ENCODE measurements at places on chromosomes 7 and 10.

GRCh38 chr10:131490991-131491594 is 179.6 kb upstream of the TCERG1L start:
- DNase-seq, result no peak

DNA sequence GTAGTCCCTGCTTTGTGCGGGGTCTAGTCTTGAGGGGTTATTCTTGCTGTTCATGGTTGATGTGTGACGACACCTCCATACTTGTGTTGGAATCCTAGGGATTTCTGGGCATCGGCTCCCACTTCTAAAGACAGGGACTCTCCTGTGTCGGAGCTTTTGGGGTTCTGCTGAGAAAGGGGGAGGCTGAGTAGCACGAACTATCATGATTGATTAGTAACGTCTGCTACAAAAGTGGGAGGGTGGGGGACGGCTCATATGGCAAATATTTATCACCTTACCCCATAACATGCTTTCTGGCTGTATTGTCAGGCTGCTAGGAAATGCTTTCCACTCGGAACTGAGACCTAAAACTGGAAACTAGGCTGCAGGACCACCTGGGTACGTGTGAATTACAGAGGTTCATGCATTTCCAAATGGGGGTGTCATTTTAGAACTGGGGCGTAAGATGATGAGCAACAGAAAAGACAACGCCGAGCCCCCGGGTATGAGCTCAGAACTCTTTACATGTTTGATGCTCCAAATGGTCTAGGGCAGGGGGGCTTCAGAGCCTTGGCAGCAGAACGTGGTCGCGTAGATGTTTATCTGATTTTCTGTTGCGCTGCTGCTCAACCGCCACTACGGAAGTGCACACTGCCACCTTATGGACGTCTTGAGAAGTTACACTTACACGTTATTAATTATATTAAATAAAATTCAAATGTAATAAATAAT is 15.1 kb upstream of the NME8 start:
- peak; percentile 67 for DNase-seq

GRCh38 chr7:87599336-87599735 is 1.3 kb downstream of the ABCB1 start:
- peak; percentile 17 for DNase-seq

DNA sequence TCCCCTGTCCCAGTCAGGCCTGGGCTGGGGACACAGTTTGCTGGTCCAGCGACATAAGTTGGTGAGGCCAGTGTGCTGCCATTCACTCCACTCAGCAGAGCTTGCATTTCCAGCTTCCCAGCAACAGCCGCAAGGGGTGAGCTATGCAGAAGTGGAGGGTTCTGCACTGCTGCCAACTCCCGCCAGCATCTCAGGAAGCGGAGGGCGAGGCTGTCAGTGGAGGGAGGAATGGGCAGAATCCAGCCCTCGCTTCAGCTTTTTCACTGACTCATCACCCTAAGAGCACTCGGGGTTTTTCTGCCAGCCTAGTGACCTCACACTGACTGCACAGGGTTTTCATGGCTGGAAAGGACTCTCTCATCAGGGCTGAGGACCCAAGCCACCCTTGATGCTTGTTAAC is 625.1 kb upstream of the MKI67 start:
- DNase-seq, result peak; percentile 35

- no peak for DNase-seq
These were observed 48.3 kb upstream of the CDC14C start for GRCh38 chr7:48876087-48876486.

- no peak for DNase-seq
These were observed 16.7 kb upstream of the GAD2 start for GRCh38 chr10:26199841-26200240.

DNA sequence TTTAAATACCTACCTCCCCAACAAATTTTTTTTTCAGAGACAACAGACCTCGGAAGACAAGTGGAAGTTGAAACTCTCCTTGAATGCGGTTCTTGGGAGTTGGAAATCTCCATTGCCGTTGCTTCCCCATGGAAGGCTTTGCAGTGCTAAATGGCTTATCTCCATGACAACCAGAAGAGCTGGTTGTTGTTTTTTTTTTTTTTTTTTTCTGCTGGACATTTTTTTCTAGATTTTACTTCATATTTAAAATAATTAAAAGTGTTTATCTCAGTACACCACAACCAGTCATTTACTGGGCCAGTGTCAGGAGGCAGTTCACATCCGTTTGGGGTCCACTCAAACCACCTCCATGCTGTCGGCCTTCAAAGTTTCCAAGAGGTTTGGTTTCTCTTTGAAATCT is 348.5 kb upstream of the PRKCQ start:
- no peak for DNase-seq

- no peak for DNase-seq
These were observed 196.5 kb downstream of the PHF14 start for GRCh38 chr7:11170175-11170574.

DNA sequence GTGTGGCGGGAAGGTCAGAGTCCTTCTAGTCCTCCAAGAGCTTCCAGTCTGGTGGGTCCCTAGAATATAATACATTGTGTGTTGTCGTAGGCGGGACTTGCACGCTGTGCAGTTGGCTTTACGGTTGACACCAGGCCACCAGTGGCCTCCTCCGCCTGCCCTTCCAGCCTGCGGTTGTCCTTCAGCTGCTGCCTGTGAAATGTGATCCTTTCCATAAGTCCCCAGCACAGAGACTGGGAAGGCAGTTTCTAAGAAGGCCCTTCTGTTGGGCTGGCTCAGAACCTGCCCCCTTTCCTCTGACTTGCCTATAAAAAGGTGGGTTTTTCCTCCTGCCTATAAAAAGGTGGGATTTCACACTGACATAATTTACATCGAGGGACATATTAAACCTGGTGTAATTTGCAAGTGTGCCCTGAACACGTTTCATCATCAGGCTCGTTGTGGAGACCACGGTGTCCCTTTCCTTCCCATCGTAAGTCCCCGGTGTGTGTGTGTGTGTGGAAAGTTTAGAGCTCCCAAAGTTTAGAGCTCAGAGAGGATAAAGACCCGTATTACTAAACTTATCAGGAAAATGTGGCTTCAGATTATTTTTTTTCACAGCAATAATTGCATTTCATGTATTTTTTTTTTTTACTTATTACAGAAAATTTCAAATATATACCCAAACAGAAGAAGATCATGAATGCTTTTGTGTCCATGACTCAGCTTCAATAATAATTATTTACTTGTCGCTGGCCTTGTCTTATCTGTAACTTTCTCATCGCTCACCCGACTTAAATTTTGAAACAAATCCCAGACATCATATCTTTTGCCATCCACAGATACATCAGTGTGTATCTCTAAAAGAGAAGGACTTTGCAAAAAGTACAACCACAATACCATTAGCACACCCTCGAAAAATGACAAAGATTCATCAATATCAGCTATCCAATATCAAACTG is 45.1 kb downstream of the CUX1 start:
- no peak for DNase-seq

DNA sequence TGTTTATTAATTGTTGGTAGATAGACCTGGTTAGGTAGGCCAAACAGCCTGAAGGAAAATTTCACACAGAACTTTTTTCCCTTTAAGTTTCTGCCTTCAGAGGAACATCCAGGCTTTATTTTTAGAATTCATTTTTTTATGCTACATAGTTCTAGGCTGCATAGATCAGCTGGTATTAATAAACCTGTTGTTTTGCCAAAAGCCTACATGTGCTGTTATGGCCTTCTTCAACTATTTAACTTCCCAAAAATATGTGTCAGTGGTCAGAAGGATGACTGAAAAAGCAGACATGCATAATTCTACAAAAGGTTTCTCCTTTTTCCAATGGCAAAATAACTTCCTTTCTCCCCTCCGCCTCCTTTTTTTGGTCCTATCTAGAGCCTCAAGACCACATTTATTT is 303.0 kb upstream of the DKK1 start:
- DNase-seq, result no peak

DNA sequence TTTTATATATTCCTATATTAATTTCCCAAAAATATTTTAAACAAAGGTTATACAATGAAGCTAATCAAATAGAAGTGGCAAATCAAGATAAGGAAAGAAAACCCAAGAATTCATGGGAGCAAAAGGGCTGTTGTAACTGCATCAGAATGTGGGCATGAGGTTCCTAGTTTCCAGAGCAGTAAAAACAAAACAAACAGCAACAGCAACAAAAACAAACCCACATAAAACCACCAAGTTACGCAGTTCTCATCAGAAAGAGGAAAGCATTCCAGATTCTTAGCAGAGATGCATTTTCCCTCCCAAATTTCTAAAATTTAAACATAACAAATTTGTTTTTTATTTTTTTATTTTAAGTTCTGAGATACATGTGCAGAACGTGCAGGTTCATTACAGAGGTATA is 34.8 kb upstream of the MSMB start:
- DNase-seq, result no peak

- no peak for DNase-seq
These were observed 16.5 kb downstream of the KIF5B start for GRCh38 chr10:32039734-32040133.

DNA sequence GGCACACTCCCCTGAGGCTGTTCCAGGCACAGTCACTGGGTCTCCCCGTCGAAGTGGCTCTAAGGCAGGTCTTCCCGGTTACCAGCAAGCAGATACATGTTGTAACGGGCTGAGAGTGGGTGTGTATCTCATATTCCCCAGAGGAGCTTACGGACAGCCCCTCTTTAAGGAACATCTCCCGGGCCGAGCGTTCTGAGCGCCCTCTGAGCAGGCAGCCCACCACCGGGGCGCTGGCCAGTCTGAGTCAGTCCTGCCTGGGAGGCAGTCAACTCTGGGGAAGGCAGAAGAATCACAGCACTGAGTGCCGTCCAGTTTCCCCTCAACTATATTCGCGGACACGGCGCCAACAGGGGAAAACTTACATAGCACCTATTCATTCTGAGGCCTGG is 117.4 kb downstream of the LHPP start:
- no peak for DNase-seq

DNA sequence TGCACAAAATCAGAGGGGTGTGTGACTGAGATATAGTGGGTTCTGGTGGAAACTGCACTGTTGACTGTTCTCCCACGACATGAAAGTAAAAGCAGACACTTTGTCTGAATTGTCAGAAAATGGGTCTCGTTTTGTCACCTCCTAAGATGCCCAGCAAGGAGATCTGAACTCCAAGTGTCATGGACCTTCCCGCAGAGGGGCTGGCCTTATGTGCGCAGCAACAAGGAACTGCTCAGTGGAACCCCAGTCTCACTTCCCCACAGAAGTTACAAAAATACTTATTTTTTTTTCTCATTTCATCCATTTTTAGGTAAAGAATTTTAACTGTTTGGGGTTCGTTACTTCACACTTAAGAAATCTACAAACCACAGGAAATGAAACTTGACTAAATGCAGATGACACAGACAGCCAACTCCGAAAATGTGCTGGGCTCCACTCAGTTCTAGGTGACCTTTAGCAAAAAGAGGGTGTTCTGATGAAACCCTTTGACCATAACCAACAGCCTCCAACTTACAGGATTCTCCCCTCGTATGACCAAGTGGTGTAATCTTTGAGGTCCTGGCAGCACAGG is 115.0 kb downstream of the FAM107B start:
- no peak for DNase-seq

All from ACHN (cell line).